Smooth muscle cell of the brain vasculature (primary cell): ENCODE measurements at places on chromosomes 5 and 9.

GRCh38 chr9:87886933-87887505, 4.3 kb downstream of the SPATA31E1 start:
- no peak for DNase-seq

GRCh38 chr5:14767735-14768507, 103.4 kb downstream of the OTULIN start:
- no peak for DNase-seq

DNA sequence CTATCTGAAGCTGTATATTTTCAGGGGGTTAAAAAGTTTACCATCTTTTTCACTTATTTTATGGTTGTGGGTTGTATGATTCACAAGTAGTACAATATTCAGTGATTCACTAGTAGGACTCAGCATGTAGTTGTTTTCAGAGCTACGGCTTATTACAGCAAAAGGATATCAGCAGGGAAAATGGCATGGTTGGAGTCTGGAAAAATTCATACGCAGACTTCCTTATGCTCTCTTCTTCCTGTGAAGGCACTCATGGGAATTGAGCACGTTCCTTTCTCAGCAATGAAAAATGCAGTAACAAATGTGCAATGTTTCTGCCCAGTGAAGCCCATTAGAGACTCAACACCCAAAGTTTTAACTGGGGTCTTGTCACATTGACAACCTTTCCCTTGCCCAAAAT, 250.5 kb downstream of the KCNN2 start:
- no peak for DNase-seq

GRCh38 chr9:107566611-107567061, 77.1 kb upstream of the KLF4 start:
- DNase-seq, result no peak

DNA sequence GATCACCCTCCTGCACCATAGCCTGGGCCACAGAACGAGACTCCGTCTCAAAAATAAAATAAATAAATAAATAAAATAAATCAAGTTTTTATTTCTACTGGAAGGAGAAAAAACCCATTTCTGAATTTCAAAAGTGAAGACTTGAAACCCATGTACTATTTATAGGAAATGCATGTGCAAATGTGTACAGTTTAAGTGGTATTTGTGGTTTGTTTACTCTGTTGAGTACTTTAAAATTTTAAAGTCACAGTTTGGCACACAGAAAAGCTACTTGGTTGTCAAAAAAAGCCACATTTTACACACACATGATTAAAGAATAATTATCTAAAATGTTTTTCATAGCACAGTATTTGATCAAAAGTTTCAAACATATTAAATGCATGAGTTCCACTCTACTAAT, 43.6 kb downstream of the NR3C1 start:
- DNase-seq, result no peak

DNA sequence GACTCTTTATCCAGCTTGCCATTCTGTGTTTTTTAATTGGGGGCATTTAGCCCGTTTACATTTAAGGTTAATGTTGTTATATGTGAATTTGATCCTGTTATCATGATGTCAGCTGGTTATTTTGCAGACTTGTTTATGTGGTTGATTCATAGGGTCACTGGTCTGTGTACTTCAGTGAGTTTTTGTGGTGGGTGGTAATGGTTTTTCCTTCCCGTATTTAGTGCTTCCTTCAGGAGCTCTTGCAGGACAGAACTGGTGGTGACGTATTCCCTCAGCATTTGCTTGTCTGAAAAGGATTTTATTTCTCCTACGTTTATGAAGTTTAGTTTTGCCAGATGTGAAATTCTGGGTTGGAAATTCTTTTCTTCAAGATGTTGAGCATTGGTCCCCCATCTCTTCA, 381.1 kb downstream of the MAN2A1 start:
- no peak for DNase-seq

- DNase-seq, result no peak
Observed at GRCh38 chr5:120254385-120254784, 209.7 kb upstream of the PRR16 start.

DNA sequence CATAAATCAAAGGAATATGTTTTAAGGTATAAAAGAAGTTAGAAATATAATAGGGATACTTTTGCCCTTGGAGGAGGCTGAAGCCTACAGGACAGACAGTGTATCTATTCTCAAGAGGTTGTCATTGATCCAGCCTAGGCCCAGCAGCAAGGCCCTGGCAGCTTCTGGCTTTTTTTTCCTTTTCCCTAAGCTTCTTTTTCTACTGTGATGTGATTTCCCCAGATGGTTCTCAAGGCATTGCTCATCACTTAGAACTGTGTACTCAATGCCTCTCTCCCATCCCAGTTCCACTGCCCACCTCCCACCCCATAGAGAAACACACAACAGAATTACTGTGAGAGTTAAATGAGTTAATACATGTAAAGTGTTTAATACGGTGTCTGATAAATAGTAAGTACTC, 88.6 kb downstream of the SLC44A1 start:
- DNase-seq, result no peak

DNA sequence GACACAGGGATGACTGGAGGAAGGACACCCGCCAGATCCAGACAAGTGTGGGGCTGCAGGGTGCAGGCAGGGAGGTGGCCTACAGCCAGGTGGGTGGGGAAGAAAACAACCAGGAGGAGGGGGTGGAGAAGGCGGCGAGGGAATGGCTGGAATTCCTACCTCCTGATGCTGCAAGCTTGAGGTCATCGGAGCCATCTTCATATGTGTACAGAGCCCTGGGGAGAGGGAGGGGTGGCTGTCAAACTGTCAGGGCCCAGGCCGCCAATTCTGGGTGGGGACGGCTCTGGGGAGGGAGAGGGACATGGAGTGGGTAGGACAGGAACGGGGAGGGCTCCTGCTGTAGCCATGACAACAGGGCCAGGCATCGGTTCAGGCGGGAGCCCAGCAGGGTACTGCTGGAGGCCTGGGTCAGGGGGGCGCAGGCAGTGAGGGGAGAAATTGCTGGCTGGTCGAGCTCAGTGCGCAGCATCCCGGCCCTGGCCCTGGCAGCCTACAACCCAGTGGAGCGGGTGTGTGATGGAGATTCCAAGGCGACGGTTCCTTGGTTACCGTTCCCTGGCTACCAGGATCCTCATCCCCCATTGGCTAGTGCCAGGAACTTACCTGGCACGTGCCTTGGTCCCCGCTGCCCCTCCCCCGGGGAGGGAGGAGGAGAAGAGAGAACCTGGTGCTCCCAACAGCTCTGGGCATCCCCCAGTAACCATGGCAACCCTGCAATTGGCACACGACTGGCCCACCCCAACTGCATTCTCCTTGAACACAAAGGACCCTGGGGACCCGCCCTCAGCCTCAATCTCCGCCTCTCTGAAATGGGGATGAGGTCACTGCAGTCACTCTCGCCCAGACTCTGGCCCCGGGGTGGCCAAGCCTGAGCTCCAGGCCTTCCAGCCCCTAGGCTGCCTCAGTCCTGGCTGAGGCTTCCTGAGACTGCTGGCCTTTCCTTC, 4.5 kb downstream of the DBN1 start:
- DNase-seq, result no peak

DNA sequence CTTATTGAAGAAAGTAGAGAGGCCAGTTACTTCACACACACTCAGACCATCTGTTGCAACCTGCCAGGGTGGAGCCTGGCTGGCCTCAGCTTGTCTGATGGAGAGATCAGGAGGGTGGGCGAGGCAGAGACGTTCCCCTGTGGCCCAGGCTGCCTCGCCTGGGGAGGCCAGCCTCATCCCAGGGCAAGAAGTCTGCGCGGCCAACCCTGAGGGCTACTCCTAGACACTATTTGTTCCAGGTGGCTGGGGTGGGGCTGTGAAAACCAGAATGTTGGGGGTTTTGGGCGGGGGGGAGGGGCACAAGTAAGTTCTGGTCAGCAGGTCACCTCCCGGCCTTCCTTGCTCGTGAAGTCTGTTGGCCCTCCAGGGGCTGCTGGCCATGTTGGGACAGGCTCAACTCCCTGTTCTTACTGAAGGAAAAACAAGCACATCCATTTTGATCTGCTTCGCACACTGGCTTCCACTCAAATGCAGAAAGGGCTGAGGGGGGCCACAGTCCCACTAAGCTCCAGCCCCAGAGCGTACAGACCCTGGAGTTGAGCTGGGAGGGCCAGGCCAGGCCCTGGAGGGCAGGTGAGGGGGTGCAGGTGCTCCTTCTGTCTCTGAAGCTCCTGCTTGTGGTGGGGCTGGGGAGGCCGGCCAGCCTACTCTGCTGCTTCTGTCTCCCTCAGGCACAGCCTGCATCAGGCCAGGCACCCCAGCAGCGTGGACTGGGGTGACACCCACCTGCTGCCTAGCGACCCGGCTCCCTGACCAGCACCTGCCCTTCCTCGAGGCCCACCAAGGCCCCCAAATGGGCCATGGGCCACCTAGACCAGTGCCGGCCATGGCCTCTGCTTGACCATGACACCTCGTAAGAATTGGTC, 46.6 kb downstream of the SECISBP2 start:
- no peak for DNase-seq

GRCh38 chr9:100575765-100576386, 2.0 kb upstream of the CAVIN4 start:
- DNase-seq, result no peak

GRCh38 chr5:152271420-152271819, 133.7 kb downstream of the NMUR2 start:
- DNase-seq, result no peak

- DNase-seq, result no peak
Observed at GRCh38 chr5:144205141-144205551, 34.5 kb downstream of the KCTD16 start.

- no peak for DNase-seq
Observed at GRCh38 chr5:98349251-98349989, 424.0 kb upstream of the RGMB start.

- peak; percentile 17 for DNase-seq
Observed at GRCh38 chr9:90502134-90502533, 140.5 kb downstream of the DIRAS2 start.

- DNase-seq, result no peak
Observed at GRCh38 chr5:124352312-124352711, 394.1 kb downstream of the ZNF608 start.

DNA sequence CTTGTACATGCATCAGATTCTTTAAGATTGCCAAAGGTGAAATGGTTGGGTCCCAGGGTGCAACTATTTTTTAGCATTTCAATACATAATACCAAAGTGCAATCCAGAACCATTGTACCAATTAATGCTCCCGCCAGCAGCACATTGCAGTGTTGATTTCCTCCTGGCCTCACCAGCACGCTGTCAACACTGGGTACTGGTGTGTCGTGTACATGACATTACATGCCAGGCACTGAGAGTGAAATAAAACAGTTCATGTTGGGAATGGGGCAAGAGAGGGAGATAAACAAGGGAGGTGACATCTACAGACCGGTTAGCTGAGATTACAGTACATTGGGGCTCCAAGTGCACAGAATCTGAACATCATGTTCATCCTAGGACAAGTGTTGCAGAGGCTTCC, 37.8 kb downstream of the HMGCS1 start:
- DNase-seq, result no peak

- no peak for DNase-seq
Observed at GRCh38 chr5:43772764-43773477, 169.9 kb downstream of the NNT start.

DNA sequence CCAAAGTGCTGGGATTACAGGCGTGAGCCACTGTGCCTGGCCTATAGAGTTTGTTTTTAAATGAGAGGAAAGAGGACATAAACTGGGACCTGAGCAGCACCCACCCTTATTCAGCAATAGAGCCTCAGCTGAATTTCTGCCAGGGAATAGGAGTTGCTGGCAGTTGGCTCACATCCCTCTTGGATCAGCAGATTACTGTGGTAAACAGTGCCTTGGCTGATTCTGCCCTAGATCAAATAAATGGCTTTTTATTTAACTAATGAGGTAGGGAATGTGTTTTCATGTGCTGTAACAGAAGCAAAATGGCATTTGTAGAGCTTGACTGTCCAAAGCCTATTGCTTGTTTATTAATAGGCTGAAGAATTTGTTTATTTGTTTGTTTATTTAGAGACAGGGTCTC, 2.1 kb downstream of the ARHGEF37 start:
- DNase-seq, result no peak

- no peak for DNase-seq
Observed at GRCh38 chr5:126538579-126538978, 56.4 kb downstream of the ALDH7A1 start.

DNA sequence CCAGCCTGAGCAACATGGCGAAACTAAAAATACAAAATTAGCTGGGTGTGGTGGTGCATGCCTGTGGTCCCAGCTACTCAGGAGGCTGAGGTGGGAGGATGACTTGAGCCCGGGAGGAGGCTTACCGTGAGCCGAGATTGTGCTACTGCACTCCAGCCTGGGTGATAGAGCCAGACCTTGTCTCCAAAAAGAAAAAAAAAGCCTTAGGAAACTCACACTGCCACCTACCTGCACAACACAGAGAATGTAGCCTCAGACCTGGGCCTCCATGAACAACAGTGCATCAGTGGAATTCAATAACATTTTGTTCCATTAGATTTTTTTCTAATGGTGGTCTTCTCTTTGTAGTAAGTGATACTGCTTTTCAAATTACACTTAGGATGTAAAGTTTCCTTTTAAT, 63.8 kb upstream of the RARS1 start:
- no peak for DNase-seq

GRCh38 chr5:172530406-172530805, 76.1 kb upstream of the SH3PXD2B start:
- DNase-seq, result no peak
